ENCODE measurements at places on chromosomes 5 and 9.

DNA sequence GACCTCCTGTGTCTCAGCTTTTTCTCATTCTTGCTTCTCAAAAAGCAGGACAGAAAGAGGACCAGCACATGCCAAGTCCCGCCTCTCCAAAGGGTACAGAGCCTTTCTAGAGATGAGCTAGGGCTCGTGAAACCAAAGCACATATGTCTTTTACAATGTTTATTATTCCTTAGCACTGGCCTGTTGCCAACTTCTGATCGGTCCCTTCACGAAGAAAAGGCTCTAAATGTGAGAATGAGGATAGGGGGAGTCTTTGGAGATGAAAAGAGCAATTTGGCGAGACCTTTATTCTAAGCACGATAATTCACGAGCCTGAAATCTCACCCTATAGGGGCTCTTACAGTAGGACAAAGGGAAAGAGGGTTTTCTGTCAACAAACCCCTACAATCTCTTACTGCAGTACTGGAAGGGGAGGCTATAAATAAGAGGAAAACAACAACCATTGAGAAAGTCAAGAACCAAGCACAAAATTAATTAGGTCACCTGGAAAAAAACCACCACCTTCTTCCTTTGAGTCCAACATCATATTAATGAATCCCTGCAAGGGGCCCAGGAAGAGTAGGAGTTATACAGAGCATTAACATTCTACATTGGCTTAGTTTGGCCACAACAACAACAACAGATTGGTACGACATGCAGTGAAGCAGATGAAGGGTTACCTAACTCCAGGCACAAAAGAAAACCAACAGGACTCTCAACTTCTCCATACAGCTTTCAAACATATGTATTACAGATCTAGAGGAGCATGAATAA, 309.5 kb downstream of the PDE4D start:
- no peak for DNase-seq

DNA sequence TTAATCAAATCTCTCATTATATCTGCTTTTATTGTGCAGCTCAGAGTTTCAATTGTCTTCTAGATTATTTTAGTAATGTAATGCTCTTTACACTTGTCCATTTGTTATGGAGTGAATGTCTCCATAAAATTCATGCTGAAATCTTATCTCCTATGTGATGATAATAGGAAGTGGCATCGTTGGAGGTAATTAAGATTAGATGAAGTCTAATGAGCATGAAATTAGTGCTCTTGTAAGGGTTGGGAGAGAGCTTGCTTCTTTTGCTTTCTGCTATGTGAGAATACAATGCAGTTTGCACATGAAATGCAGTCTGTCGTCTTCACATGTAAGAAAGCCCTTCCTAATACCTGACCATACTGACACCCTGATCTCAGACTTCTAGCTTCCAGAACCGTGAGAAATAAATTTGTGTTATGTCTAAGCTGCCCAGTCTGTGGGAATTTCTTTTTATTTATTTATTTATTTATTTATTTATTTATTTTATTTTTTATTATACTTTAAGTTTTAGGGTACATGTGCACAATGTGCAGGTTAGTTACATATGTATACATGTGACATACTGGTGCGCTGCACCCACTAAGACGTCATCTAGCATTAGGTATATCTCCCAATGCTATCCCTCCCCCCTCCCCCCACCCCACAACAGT, 1399.2 kb upstream of the CDH6 start:
- DNase-seq: no peak

- DNase-seq: no peak
These were observed 34.0 kb downstream of the DAP start for GRCh38 chr5:10726913-10727517.

GRCh38 chr9:124015661-124016131, 4.1 kb downstream of the LHX2 start:
- DNase-seq: no peak

DNA sequence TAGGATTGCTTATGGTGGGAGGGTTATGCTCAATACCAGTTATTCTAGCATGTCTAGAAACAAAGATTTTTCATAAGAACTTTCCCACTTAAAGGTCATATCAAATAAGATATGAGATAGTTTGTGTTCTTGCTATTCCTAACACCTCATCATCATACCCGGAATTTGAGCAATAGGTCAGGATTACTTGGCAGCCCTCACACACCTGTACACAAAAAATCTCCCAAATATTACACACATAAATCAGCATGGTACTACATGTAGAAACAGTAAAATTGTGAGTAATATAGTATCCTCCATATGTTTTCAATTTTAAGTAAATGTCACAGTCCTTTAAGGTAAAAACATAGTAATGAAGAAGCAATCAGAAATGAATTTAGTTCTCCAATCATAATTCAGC, 113.7 kb downstream of the SLC25A46 start:
- DNase-seq: no peak

GRCh38 chr9:12060811-12061210, 632.4 kb upstream of the TYRP1 start:
- no peak for DNase-seq

- no peak for DNase-seq
These were observed 3.2 kb upstream of the FBXO4 start for GRCh38 chr5:41921874-41922273.

- DNase-seq: no peak
These were observed 231.4 kb downstream of the NR2F1-AS1 start for GRCh38 chr5:93349613-93350012.

DNA sequence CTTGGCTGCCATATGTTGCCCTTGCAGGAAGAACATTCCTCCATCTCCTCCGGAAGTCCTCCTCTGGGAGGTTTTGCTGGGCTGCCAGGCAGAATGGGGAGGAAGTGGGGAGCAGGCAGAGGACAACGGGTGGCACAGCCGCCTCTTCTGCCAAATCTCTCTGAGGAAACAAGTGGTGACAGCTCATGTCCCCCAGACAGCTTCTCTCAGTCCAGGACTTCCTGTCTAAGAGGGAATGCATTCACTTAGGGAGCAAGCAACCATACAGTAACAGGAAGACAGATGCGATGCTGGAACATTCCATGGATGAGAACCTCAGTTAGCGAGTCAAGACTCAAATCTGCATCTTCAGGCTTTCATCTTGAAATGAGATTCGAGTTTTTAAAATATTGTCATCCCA, 701.0 kb downstream of the SEMA5A start:
- no peak for DNase-seq

DNA sequence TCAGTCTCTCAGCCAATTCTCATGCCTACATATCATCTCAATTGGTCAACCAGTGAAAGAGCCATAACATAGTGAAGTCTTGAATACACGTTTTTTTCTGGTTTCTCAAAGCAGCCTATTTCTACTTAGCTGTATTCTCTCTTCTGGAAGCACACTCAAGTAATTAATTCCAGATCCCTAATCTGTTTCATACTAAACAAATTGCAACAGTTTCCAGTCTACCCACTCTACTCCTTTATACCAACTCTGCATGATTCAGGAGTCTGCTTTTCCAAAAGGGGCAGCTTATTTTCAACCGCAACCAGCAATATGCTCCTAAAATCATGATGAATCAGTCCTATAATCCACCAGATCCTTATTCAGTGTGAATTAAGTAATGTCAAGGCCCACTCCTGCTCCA, 211.7 kb downstream of the TLE1 start:
- DNase-seq: no peak

GRCh38 chr5:88515881-88516819, 247.5 kb upstream of the TMEM161B start:
- DNase-seq: no peak

- no peak for DNase-seq
These were observed 62.8 kb downstream of the TTLL11 start for GRCh38 chr9:122030357-122030756.

GRCh38 chr9:124708074-124708473, 63.0 kb downstream of the NR6A1 start:
- DNase-seq: no peak

- DNase-seq: no peak
These were observed 258.7 kb upstream of the IRX4 start for GRCh38 chr5:2141254-2142000.

DNA sequence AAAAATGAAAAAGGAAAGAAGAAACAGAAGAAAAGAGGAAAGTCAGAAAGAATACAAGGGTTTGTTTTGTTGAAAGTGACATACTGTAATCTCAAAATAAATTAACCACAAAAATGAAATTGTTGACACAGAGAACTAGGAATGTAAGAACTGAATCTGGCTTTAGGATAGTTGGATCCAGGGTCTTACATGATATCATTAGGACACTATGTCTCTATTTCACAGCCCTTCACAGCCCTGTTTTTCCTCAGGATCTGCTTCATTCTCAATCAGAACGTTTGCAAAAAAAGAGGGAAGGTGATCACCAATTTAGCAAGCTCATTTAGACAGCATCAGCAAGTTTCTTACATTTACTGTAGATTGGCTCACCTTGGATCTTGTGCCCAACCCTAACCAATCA, 188.5 kb upstream of the NREP start:
- no peak for DNase-seq

DNA sequence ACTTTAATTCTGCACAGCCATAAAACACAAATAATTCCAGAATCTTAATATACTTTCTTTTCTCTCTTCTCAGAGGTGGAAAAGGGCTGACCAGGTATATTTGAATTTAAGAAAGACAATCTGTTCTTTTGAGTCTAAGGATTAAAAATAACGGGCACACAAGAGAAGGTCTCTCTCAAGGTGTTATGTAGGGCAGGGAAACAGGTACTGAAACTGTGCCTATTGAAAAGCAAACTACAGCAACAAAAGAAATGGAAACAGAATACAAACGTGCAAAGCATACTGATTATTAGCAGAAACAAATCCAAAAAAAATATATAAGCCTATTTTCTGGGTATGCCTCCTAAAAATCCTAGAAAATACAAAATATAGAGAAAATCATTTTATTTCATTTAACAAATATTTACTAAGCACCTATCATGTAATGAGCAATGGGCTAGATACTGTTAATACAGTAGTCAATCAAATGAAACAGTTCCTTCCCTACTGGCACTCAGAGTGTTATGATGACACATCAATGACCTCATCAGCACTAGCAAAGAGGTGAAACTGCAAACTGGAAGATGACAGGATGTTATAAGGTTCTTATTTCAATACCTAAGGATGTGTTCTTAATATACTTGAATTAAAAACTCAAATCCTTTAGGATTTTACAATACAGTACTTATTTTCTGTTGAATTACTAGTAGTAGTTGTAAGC, 87.7 kb downstream of the AUH start:
- no peak for DNase-seq

DNA sequence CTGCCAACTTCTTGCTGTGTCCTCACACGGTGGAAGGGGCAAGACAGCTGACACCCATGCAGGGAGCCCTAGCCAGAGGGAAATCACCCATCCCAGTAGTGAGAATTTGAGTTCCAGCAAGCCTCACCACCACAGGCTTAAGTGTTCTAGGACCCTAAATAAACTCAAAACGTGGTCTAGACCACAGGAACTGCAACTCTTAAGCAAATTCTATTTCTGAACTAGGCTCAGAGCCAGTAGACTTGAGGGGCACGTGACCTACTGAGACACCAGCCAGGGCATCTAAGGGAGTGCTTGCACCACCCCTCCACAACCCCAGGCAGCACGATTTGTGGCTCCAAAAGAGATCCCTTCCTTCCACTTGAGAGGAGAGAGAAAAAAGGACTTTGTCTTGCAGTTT, 96.0 kb upstream of the PHF24 start:
- no peak for DNase-seq

DNA sequence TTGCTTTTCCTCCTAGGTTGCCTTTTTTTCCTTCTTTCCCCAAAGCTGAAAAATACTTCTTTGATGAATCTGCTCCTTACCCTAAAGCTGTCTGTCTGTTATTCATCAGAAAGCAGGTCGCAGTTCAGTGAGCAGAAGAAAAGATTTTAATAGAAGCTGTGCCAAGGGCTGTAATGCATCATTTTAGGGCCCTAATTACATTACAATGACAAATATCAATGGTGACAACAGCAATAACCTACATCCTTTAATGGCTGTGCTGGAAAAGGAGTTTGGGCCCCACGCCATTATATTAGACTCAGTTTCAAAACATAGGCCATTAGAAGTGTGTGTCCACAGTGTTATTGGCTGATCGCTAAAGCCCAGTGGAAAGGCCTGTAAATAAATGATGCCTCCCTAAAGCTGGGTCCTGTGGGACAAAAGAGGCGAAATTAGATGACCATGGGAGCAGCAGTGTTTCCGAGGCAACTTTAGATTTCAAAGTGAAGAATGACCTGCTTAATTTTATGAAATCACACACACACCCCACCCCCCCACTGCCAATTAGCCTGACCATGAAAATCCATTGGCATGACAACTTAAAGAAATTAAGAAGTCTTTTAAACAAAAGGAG, 38.4 kb downstream of the TLE4 start:
- no peak for DNase-seq
